ENCODE measurements at places on chromosomes 7 and 10.

GRCh38 chr7:37440738-37441385, 7.8 kb downstream of the ELMO1 start:
- DNase-seq = no peak

DNA sequence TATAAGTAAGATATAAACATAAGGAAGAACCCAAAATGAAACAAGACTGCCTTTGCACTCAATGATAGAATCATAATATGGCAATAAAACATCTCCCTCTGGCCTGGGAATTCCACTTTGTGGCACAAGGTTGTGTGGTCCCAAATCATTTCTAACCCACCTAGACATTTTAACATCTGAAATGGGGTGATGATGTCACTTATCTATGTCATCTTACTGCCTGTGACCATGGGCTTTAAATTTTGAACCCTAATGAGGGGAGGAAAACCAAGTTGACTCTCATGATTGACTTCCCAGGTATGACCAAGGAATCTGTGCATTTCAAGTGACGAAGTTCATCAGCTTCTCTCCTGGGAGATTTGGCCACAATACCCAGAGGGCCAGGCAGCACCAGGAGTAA, 24.5 kb upstream of the ACSM6 start:
- DNase-seq = no peak

- no peak for DNase-seq
These were observed 36.7 kb downstream of the SLIT1 start for GRCh38 chr10:97149079-97149531.

GRCh38 chr10:131438665-131439064, 127.1 kb upstream of the TCERG1L start:
- no peak for DNase-seq

- no peak for DNase-seq
These were observed 225.9 kb upstream of the INHBA start for GRCh38 chr7:41928781-41929180.

DNA sequence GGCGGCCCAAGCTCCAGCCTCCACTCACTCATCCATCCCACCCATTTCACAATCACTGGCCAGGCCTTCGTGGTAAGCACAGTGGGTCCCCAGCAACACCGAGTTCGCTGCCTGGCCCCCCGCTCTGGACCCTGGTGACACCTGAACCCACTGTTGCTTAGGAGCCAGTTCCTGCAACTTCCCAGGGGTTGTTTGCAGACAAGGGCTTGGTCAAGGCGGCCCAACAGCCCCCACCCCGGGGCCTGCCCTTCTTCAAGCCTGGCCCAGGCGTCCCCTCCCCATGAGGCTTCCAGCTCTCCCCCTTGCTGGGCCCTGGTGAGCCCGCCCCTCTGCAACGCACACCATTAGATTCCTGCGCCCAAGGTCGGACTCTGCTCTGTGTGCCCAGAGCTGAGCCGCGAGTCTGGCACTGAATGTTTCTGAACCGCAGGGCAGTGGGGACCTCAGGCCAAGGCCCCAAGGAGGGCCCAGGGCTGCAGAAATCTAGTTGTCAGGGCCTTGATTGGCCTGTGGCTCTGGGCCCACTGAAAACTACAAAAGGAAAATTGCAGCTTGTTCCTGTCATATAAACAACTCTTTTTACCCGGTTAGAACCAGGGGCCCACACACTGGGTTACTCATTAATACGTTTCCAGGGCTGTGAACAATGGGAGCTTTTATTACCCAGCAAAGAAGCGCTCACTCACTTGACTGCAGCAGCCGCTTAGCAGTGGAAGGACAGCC, 2.1 kb upstream of the COX19 start:
- DNase-seq = no peak

GRCh38 chr10:117107238-117107637, 30.8 kb downstream of the VAX1 start:
- DNase-seq = no peak

DNA sequence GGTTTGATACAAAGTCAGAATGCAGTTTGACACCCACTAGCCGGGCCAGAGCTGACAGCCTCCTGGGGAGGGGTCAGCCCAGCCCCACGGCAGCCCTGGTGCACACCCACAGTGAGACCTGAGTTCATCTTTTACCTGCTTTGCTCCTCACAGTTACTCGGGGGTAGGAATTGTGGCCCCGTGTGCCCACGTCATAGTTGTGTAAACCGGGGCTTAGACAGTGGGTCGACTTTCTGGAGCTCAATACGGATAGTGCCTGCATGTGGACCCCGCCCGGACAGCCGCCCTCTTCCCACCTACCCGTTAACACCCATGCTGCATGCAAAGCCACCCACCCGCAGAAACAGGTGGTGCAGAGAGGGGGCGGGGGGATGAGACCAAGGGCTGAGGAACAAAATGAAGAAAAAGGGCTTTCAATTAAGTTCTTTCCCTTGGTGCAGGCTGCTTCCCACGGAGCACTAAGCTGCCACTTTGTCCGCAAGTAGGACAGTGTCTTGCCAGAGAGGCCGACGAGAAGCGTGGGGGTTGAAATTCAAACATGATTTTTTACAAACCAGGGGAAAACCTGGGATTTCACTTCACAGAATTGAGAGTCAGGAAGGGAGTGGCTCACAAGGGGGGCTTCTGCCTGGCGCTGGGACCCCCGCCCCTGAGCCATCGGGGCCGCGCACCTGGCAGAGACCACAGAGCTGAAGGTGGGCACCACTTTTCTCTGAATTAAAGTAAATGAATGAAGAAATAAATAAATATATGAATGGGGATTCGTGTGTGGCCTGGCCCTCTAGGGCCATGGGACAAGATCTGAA, 24.6 kb upstream of the FOXL3 start:
- DNase-seq = no peak

DNA sequence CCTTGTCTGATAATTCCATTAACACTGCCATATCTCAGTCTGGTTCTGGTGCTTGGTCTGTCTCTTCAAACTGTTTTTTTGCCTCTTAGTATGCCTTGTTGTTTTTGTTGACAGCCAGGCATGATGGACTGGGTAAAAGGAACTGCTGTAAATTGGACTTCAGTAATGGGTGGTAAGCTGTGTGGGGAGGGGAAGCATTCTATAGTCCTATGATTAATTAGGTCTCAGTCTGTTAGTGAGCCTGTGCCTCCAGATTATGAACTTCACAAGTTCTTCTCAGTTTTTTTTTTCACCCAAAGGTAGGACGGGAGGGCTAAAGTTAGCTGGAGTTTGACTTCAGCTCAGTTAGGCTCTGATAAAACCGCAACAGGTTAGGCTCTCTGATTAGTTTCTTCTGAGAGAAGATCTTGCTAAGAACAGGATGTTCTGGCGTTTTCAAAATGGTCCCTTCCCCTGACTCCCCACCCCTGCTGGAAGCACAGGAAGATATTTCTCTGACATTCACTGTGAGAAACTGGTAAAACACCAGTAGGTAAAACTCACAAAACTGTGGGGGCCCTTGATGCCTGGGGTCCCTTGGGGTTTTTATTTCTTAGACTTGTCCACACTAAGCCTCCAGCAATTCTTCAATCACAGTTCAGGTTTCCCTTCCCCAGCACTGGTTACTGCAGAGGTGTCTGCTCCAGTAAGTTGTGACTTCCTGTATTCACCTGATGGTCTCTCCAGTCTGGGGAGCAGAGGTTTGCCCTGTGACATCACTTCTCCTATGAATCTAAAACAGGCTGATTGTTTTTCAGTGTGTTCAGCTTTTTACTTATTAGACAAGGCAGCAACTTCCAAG, 43.3 kb upstream of the CCDC71L start:
- no peak for DNase-seq

GRCh38 chr7:71184136-71184535, 52.2 kb downstream of the GALNT17 start:
- no peak for DNase-seq

DNA sequence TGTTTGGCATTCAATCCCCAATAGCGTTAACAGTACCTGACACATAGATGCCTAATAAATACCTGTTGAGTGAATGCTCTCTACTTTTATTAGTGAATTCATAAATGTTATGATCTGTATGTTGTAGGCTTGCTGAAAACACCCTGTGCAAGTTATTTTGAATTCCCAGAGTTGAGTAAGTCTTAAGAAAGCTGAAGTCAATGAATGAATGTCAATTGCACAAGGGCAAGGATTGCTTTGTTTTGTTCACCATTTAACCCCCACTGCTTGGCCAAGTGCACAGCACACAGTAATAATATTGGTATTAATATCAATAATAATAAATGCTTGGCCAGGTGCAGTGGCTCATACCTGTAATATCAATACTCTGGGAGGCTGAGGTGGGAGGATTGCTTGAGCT, 10.2 kb downstream of the CPA1 start:
- DNase-seq = no peak

- no peak for DNase-seq
These were observed 43.0 kb downstream of the SCRN1 start for GRCh38 chr7:29946428-29947186.

DNA sequence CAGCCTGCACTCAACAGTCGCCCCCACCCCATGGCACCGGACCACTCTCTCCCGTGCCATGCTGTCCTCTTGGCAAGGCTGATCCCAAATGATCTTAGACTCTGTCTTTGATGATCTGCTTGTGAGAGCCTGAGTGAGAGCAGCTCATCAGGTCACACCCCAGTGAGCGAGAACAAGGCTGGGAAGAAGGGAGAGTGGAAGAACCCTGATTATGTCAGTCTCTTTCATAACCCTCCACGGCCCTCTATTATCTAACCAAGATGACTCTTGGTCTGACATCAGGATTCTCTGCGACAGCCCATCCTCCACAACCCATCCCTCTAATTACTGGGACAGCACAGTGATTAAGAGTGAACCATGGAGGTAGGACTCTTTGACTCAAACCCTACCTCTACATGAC, 53.1 kb upstream of the C7orf33 start:
- DNase-seq = no peak

DNA sequence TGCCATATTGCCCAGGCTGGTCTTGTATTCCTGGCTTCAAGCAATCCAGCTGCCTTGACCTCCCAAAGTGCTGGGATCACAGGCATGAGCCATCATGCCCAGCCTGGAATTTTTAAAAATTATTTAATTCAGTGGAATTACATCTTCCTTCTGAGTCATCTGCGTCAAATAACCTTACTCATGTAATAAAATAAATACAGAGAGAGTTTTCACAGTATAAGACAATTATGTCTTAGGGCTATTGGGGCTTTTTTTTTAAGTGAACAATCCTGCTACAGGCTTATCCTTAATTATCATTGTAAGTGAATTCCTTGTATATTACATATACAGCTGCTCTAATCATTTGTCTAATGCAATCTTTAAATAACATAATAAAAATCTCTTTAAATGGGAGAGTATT, 108.3 kb downstream of the MAPK8 start:
- no peak for DNase-seq

DNA sequence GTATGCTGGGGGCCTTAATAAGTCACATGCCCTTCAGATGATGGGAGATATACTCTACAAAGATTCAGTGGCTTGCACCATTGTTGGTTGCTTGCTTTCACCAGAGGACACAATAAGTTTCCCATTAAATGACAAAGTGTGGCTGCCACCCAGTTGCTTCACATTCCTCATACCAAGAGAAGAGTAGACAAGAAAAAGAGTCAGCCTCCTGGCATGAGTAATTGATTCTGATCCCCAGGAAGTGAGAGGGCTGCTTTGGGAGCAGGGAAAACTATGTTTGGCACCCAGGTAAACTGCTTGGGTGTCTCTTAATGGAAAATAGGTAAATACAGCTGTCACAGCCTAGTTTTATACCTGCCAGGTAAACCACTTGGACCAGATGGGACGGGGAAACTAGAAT, 66.7 kb upstream of the IL6 start:
- no peak for DNase-seq

DNA sequence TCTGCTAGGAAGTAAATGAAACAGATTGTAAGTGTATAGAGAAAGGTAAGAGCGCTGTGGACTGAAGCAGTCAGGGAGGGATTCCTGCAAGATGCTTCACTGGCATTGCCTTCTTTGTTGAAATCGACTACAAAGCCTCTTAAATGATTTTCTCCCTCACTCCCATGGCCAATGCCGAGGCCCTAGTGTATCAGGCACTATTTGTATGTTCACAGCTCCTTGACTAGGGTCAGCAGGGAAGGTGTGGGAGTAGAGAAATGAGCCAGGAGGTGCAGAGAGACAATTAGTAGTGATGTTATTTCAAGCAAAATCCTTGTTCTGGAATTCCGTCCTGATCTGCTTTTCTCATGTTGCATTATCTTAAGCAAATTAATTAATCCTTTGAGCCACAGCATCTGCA, 22.9 kb upstream of the DUSP5 start:
- no peak for DNase-seq

- no peak for DNase-seq
These were observed 40.8 kb downstream of the ANXA8 start for GRCh38 chr10:47443145-47443544.

DNA sequence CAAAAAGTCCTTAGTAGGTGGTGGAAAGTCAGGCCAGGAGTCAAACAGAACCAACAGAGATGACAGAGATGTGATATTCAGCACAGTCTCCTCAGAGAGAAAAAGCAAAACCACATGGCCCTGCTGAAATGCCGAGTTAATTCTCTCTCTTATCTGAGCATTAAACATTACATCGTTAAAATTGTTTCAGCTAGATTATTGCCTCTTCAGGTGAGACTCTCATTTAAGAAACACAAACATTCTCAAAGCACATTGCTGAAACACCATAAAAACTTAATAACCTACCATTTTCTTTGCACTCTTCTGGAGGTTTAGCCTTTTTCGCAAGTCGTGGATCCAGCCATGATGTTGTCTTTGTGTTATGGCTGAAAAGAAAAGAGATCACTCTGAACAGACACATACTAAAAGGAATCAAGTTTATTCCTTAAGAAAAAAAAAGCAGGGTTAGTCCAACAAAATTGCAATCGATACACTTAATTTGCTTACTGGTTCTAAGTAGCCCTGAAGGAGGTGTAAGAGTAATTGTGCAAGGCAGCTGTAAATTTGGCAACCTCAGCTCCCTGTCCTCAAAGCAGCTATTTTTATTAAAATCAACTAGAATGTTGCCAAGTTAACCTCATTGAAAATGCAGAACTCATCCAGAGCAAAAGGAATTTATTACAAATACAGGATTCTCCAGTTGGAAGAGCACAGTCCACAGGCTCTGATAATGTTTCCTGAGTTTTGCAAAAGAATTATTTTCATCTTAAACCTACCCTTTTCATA, 691.1 kb downstream of the PHTF2 start:
- DNase-seq = no peak
